ENCODE measurements at places on chromosomes 7 and 10.

DNA sequence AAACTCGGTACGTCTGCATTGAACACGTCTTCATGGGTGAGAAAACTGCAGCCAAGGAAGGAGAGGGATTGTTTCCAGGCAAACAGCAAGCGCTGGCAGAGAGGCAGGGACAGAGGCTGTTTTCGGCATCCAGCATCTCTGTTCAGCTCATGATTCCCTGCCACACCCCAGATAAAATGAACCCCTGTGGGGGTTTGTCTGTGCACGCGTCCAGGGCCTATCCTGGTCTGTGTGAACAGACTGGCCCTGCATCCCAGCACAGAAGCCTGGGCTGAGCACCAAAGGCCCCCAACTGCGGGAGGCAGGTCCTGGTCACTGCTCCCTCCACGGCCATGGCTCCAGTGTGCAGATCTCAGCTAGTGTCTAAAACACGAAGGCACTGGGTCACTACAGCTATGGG is 83.3 kb upstream of the FAM20C start:
- DNase-seq, result no peak

DNA sequence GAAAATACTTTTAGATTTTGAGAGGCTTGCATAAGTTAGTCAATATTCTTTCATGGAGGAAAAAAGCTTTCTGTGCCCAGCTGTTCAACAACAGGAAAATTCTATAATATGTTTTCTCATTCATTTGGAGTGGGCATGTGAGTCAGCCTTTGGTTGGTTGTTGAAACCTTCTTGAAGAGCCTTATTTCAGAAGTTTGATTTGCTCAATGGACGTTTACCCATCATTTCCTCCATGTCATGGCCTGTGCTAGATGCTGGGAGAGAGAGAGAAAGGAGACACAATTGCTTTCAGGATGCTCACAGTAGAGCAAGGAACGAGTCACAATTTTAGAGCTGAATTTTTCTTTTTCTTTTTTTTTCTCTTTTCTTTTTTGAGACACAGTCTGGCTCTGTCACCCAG is 181.7 kb downstream of the PRKCQ start:
- DNase-seq, result no peak

DNA sequence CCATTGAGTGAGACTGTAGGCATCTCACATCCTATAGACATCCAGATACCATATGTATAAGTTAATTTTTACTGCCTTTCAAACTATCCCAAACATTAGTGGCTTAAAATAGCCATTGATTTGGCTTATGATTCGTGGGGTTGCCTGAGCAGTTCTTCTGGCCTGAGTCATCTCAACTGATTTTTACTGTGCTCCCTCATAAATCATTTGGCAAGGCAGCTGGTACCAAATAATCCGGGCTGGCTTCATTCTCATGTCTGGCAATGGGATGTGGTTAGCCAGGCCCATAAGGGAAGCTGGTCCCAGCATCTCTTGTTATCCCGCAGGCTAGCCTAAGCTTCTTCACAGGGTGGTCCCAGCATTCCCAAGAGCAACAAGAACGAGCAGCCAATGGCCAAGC is 6.7 kb upstream of the LRGUK start:
- DNase-seq, result no peak

DNA sequence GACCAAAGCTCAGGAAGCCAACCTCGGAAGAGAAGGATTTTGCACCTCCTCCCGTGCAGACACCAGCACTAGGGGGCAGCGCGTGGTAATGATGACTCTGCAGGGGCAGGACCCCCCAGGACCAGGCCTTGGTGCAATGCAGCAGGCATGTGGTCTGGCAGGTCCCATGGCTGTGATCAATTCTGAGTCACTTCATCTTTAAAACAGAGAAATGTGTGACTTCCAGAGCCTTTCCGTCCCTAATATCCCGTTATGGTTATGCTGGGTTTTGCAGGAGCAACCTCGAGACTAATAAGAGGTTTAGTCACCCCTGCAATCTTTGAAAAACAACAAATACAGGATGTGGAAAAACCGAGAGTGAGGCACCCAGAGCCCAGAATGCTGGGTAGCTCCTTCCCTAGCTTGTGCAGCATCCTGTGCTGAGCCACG is 30.2 kb upstream of the GJD4 start:
- DNase-seq, result no peak

DNA sequence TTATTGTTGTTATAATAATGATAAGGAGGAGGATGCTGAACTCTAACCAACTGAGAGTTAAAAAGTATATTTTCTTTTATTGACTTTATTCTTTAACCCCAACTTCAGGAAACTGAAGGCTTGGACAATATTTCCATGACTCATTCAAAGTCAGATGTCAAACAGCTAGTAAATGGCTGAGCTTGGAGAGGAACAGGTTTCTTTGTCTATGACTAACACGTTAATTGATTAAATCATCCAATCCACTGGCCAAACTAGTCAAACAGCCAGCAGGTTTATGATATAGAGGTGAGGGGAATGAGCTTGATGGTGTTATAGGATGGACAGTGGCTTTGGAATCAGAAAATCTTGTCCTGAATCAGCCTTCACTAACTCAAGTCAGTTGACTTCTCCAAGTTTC is 119.1 kb upstream of the WDR11 start:
- DNase-seq, result no peak

- no peak for DNase-seq
Measured at GRCh38 chr7:116222501-116222900, 12.2 kb downstream of the TES start.

GRCh38 chr7:140367528-140367927 is 30.8 kb downstream of the SLC37A3 start:
- DNase-seq, result no peak

- no peak for DNase-seq
Measured at GRCh38 chr10:36117231-36117630, 475.1 kb upstream of the FZD8 start.

DNA sequence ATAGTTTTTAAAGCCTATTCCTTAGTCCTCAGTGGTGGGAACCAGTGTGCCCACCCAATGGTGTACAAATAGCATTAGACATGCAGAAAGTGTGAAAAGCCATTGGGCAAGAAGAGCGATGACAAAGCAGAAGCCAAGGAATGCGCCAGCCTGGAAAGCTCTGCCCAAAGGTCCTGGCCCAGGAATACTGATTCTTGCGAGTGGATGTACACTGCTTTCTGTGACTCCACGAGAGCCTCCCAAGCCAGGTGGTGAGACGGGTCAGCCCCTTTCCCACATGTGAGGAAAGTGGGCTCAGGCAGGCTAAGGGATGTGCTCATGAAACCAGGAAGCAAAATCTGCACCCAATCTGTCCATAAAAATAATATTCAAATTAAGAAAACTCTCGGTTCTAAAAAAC is 106.6 kb downstream of the ADCY1 start:
- no peak for DNase-seq

GRCh38 chr7:6631605-6632004 is 5.5 kb upstream of the ZNF316 start:
- DNase-seq, result no peak

DNA sequence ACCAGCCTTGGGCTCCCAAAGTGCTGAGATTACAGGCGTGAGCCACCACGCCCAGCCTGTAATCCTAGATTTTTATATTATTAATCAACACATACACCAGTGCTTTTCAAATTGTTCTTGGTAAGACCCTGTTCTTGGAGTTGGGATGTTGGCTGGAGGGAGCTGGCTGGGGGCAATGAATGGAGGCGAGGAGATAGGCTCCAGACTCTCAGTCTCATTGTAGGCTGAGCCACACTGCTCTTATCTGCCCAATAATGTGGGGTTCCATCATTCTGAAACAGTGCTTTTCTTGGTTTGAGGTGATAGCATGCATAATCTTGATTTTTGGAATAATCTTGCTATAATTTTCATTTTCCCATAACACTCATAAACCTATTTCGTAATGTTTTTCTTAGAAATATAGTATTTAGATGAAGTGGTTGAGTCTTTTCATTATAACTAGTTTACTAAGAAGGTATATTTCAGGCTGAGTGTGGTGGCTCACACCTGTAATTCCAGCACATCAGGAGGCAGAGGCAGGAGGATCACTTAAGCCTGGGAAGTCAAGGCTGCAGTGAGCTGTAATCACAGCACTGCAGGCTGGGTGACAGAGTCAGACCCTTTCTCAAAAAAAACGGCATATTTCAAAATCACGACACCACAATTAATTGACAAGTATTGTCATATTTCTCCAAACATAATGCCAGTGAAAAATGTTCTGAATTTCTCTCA is 65.1 kb upstream of the LYZL2 start:
- no peak for DNase-seq

GRCh38 chr7:144403649-144404061 is at the start of gene NOBOX:
Gene NOBOX (minus strand): TSS chr7:144403693.
- no peak for DNase-seq

GRCh38 chr7:17142831-17143541 is 155.5 kb upstream of the AHR start:
- DNase-seq, result no peak

DNA sequence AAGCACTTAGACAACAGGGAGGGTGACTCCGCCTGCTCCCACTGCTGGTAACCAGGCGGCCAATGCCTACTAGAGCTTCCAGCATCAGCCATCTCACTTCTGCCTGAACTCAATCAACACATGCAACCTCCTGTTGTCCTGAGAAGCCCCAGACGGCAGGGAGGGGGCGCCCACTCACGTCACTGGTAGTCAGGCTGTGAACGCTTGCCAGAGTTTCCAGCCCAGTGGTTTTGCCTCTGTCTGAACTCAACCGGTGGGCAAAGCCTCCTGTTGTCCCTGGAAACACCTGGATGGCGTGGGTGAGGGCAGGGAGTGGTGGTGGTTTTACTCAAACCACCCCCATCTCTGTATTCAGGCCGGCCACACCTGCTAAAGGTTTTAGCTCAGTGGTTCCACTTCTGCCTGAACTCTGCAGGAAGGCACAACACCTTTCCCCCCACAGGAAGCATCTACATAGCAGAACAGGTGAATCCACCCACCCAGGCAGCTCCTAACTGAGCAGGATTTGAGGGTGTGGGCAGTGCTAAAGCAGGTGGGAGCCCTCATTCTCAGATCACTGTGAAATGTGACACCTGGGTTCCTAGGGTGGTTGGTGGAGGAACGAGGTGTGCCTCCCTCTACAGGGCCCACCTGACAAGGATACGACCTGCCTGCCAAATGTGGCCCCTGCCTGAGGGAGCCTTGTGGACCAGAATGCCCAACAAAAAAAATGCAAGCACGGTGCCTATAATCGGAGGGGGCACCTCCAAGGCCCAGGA is 563.0 kb upstream of the SEMA3D start:
- DNase-seq, result no peak

DNA sequence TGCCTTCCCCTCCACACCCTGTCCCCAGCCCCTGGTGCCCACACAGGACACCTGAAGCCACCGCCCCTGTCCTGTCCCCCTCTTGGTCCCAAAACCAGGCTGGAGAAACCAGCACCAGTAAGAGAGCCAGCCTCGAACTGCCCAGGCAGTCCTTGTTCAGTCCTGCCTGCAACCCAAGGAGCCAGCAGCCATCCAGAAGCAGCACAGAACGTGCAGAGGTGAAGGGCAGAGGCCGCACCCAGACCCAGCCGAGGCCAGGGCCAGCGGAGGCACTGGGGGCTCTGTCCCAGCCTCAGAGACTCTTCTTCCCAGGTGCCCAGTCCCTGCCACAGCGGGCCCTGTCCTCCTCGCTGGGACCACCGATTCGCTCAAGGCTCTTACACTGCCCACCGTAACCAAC is 23.3 kb upstream of the CNPY1 start:
- no peak for DNase-seq

DNA sequence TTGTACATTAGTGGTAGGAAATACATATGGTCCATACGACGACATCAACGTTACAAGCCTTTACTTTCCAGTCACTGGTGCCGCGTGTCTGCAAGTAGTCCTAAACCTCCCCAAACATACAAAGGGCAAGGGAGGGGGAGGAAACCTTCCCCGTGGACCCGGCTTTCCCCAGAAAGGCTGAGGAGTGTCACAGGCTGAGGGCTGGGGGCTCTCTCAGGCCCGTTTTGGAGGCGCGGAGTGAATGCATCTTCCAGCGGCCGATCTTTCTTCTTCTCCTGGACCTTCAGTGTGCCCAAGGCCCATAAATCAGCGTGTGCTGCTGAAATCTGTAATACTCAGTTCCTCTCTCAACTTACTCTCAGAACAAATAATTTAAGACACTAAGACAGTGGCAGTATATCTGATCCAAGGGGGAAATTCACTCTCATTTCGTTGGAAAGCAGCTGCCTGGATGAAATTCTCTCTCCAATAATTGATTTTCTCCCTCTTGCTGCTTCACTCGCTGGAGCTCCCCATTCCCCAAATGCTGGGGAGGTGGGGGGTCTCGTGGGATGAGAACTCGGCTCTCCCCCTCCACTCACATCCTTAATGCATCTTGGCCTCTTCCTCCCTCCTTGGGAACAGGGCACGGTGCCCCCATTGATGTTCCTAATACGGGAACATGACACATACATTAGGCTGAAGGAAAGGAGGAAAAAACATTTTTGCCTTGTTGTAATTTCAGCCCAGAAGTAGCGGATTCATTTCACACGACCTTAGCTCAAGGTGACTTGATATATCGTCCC is 126.1 kb downstream of the ADARB2 start:
- DNase-seq, result no peak

DNA sequence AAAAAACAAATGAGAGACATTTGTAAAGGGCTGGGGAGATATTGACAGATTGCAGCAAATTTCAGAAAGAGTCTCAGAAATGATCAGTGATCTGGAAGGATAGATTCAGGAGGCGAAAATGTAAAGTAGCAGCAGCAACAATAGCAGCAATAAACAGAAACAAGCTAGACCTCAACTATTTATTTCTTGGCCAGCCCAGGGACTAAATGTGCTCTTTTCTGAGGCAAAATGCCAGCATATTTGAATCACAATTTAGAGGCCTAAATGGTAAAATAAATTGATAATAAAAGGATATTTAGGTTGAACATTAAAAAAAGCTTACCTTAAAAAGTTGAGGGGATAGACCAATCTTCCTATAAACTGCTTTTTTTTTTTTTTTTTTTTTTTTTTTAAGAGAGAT is 134.6 kb upstream of the ITGB1 start:
- no peak for DNase-seq

DNA sequence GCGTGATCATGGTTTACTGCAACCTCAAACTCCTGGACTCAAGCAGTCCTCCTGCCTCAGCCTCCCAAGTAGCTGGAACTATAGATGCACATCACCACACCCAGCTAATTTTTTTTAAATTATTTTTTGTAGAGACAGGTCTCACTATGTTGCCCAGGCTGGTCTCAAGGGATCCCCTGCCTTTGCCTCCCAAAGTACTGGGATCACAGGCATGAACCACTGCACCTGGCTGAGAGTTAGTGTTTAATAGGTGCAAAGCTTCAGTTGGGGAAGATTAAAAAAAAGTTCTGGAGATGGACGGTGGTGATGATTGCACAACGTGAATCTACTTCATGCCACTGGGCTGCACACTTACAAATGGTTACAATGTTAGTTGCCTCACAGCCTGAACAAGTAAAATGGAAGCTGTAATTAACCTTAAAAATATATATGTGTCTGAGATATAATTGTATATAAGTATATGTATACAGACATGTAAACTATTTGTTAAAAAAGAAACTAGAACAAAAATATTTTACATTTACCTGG is 106.4 kb upstream of the ZNF438 start:
- no peak for DNase-seq

DNA sequence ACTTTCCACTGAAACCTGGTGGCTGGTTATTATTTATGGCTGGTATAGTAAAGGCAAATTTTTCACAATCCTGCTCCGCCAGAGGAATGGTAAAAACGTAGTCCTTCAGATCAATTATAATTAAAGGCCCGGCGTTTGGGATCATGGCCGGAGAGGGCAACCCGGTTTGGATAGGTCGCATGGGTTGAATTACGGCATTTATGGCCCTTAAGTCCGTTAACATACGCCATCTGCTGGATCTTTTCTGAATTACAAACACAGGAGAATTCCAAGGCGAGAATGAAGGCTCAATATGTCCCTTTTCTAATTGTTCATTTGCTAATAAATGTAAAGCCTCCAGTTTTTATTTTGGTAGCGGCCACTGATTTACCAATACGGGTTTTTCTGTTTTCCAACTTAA is 11.3 kb upstream of the TAS2R3 start:
- DNase-seq, result no peak

- DNase-seq, result no peak
Measured at GRCh38 chr7:114843102-114843501, 78.8 kb upstream of the MDFIC start.
